Stimulated activated CD4-positive, alpha-beta T cell treated with anti-CD3 and anti-CD28 coated beads, Interleukin-1b, Interleukin-23, amount 100 ng/mL, for 4 hours (primary cell): ENCODE measurements at places on chromosomes 13 and 19.
A peak's percentile ranks its signal among the peaks of the same experiment; 100 is the strongest.

DNA sequence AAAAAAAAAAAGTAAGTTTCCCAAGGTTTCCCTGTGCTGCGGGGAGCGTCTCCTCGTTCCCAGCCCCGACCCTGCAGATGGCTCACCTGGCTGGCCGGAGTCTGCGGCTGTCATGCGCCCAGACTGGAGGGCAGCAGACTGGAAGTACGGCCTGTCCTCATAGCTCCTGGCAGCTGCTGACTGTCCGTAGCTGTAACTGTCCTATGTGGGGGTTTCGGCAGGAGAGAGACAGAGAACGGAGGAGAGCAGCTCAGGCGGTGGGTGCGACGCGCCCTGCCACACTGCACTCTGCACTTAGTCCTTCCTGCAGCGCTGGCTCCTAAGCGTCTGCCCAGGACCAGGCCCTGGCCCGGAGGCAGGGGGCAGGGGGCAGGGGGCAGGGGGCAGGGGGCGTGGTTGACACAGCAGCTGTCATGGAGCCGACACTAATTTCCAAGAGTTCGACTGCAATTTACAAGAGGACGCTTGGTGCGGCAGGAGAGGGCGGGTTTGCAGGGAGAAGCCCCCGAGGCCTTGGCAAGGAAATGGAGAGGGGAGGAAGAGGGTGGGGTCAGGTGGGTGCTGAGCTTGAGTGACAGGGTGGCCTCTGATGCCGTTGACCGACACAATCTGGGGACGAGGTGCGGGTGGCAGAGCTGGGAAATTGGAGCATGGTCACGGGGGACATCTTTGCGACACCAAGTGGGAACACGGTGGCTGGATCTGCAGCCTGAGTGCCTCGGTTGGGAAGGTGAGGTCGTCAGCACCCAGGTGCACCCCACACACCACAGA is 35.1 kb downstream of the ZFR2 start:
- DNase-seq: no peak

GRCh38 chr19:3125900-3126524 is 9.8 kb upstream of the GNA15 start:
- peak; percentile 77 for DNase-seq

DNA sequence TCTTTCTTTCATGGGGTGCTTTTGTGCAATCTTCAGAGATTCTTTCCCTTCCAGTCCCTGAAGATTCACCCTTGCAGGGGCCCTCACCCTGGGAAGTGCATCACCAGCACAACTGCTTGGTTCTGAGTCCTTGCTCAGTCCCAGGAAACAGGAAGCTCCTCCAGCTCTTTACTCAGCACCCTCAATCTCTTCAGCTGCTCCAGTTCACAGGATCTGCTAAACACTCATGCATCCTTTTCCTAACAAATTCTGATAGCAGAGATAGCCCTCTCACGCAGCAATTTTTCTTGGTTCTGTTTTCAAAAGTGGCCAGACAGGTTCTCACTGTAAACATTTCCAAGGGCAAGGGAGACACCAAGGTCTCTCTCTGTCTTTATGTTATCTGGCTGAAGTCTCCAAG is 823.1 kb downstream of the LIG4 start:
- DNase-seq: no peak

DNA sequence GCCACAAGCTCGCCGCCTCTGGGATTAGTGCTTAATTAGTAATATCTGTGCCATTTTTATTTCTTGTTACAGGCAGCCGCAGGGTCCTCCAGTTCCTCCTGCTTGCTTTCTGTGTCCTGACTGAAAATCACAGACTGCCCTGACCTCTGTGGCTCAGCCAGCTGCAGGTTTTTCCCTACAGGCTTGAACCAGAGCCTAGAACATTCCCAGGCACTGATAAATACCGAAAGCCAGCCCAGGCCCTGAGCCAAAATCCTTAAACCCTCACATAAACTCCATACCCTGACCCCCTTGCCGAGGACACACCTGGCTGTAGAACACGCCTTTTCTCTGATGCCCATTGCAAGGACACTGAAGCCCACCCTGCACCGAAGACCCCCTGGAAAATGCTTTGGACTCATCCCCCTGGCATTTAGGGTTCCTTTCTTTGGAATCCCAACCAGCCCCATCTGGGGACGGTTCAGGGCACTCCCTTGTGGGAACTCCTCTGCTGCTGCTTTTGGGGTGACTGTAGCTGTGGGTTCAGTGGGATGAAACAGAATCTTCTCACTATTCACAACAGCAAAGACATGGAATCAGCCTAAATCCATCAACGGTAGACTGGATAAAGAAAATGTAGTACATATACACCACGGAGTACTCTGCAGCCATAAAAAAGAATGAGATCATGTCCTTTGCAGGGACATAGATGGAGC is 15.5 kb downstream of the DPP9 start:
- no peak for DNase-seq

- DNase-seq: no peak
These were observed 38.8 kb downstream of the ZNF611 start for GRCh38 chr19:52695996-52696395.

GRCh38 chr13:109919715-109920375 is 133.5 kb upstream of the IRS2 start:
- no peak for DNase-seq

DNA sequence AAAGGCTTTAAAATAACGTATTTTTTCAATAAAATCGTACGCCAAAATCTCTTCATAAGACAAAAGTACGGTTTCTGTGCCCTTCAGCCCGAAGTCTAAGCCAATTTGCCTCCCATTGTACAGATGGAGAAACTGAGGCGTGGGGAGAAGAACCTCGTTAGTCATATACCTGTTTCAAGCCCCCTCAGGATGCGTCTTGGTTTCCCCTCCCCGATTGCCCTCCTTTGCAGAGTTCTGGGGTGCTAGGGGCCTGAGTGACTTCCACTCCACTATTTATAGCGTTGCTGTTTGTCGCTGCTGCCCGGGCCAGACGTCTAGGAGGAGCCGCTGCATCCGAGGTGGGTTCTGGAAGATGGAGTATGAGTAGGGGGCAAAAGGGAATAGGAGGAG is 2.3 kb upstream of the LTBP4 start:
- DNase-seq: no peak

GRCh38 chr19:29675650-29676186 is 10.5 kb downstream of the PLEKHF1 start:
- DNase-seq: no peak

DNA sequence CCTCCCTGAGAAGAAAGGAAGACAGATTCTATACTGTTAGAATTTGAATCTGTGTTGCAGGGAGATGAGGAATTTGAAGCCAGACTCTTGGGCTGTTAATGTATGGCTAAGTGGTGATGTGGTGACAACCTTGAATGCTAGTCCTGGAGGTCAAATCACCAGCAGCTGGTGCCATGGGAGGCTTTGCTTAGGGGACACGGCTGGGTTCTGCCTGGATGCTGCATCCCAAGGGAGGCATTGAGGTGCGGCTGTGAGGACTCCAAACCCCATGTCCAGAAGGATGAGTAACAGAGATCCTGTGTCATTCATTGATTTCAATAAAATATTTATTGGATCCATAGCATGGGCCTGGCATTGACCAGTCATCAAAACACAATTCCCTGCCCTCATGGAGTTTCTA is 42.3 kb downstream of the RFX2 start:
- DNase-seq: no peak

GRCh38 chr19:9797871-9798270 is 21.0 kb downstream of the FBXL12 start:
- no peak for DNase-seq

DNA sequence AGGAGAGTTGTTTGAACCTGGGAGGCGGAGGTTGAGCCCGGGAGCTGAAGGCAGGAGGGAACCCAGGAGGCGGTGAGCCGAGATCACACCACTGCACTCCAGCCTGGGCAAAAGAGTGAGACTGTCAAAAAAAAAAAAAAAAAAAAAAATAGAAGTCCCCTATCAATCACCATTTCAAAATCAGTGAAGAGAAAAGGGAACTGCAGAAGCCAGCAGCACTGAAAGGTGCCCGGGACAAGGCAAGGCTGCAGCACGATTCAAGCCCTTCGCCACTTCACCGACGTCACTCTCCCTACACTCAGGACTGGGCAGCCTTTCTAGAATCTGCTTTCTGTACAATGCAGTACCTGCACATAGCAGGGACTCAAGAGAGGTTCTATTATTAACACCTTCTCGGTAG is 21.9 kb upstream of the USP12 start:
- no peak for DNase-seq

- DNase-seq: no peak
These were observed 3.5 kb upstream of the RPS9 start for GRCh38 chr19:54197121-54197520.

- no peak for DNase-seq
These were observed 157.9 kb upstream of the FREM2 start for GRCh38 chr13:38528986-38529385.

DNA sequence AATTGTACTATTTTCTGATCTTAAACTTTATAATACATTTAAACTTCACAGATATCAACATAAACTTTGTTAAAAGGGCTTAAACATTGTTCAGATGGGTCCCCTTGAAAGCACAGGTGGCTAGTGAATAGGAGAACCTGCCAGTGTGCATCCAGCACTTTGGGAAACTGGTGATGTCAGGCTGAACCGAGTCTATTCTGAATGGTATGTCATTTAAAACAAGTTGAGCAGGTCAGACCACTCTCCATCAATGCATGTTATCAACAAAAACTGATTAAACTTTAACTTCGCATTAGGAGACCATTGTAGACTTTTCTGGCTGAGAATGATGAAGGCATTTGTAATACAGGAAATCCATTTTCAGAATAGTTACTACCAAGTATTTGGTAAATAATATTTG is 50.1 kb upstream of the FREM2 start:
- DNase-seq: no peak

- no peak for DNase-seq
These were observed 118.4 kb downstream of the GPC6 start for GRCh38 chr13:93345024-93345423.

GRCh38 chr13:59352600-59352999 is 811.1 kb downstream of the DIAPH3 start:
- no peak for DNase-seq
